Mesothelial cell of epicardium (in vitro differentiated cells): ENCODE measurements at places on chromosomes 12 and 14.
A peak's percentile ranks its signal among the peaks of the same experiment; 100 is the strongest.

GRCh38 chr12:120997448-120997847 lies 18.8 kb downstream of the C12orf43 start:
- DNase-seq: no peak
- no peaks in the 10 kb centered on the region for H3K36me3 ChIP-seq
- peaks cover 19% of the 10 kb centered on the region for H3K27me3 ChIP-seq
- H3K27ac ChIP-seq: no peak overlapping the region
- peaks cover 8% of the 10 kb centered on the region for H3K4me1 ChIP-seq
- no peak overlapping the region for H3K4me3 ChIP-seq

DNA sequence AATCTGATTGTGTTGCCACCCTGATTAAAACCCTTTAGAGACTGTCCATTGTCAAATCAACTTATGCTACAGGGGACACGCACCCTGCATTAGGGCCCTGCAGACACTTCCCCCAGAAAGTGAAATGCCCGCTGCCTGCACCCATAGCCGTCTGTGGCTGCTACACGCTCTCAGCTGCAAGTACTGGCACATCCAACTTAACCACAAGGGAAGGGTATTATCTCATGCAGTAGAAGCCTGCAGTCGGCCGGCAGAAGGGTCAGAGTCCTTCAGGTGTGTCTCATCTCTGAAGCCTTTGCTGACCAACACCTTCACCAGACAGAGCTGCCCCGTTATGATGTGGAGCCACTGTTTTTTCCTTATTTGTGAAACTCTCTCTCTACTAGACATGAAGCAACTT lies 20.8 kb downstream of the CFAP251 start:
- H3K4me1 ChIP-seq: no peaks in the 10 kb centered on the region
- H3K4me3 ChIP-seq: no peak overlapping the region
- H3K27me3 ChIP-seq: no peaks in the 10 kb centered on the region
- H3K36me3 ChIP-seq: peaks cover 14% of the 10 kb centered on the region
- H3K27ac ChIP-seq: no peak overlapping the region

- no peak overlapping the region for H3K27ac ChIP-seq
- no peak overlapping the region for H3K4me3 ChIP-seq
- peaks cover 6% of the 10 kb centered on the region for H3K4me1 ChIP-seq
- no peaks in the 10 kb centered on the region for H3K36me3 ChIP-seq
Observed at GRCh38 chr12:16119618-16120415, 157.7 kb downstream of the SLC15A5 start.

DNA sequence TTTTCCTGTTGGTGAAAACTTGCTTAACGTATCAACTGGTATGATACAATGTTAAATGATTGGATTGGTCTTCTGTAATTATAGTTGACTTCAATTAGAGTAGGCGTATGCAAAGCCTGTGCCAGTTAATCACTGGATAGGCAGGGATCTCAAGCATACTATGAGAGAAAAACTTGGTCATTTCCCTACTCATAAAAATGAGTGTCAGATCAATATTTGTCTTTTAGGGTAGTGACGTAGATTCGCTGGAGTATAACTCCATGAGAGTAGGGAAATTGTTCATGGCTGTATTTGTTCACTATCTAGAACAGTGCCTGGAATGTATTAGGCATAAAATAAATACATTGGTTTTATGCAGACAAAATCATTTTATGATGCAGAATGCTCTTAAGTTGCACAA lies 28.6 kb downstream of the NAA30 start:
- no peak overlapping the region for H3K4me3 ChIP-seq

- H3K4me3 ChIP-seq: no peak overlapping the region
- peak overlapping the region; percentile 32 for H3K27ac ChIP-seq
- no peaks in the 10 kb centered on the region for H3K27me3 ChIP-seq
- peaks cover 63% of the 10 kb centered on the region for H3K4me1 ChIP-seq
Observed at GRCh38 chr12:115227137-115227615, 543.2 kb upstream of the TBX3 start.

DNA sequence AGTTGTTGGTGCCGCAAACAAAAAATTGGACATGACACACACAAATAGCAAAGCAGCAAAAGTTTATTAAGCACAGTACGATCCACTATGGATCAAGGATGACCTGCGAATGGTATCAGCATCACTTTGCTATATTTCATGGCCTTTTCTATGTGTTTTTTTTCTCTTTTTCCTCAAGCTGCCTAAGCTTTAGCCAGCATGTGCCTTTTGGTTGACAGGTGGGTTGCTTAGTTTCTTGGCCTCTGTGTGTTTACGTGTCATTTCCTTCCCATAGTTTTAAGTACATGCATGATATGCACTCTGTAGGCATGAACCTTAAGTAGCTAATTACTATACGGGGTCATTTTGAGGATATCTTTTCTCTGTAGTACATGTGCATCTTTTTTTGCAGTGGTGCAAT lies 9.8 kb downstream of the CD4 start:
- no peak for DNase-seq
- H3K4me3 ChIP-seq: no peak overlapping the region
- no peak overlapping the region for H3K27ac ChIP-seq
- H3K36me3 ChIP-seq: peaks cover 1% of the 10 kb centered on the region

DNA sequence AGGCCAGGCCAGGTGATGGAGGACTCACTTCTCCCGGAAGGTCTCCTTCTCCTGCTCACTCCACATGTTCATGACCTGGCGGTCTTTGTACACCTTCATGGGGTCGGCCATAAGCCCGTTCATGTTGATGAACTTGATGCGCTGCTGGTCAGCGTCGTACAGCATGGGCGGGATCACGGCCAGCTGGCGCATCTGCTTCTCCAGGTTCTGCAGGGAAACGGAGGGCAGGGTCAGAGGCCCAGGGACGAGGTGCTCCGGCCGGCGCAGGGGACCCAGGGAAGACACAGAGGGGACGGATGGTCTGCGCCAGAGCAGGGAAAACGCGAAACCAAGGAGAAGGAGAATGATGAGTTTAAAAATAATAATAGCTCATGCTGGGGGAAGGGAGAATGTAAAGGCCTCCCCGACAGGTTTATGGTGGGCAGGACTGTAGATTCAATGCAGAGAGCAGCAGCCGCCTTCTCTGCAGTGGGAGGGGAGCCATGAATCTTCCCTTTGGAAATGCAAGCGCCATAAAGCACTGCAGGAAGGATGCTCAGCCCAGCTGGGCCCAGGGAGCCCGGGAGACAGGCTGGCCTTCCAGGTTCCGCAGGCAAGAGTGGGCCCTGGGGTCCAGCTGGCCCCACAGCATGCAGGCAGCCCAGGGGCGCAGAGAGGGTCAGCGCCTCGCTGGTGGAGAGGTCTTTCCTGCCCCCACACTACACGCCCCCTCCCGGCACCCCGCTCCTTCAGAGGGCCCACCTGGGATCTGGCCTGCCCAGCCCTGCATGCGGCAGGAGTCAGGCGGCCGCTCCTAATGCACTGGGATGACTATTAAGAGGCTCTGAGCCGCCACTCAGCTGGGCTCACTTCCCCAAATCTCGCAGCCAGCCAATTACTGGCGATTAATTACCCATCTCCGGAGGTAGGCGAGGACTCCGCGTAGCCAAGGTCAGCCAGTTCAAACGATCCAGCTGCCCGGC lies 132.0 kb downstream of the RFLNA start:
- no peaks in the 10 kb centered on the region for H3K27me3 ChIP-seq
- peaks cover 12% of the 10 kb centered on the region for H3K4me1 ChIP-seq
- H3K27ac ChIP-seq: no peak overlapping the region
- no peak overlapping the region for H3K4me3 ChIP-seq

GRCh38 chr12:25186788-25187402 lies 8.1 kb downstream of the DNAI7 start:
- no peaks in the 10 kb centered on the region for H3K27me3 ChIP-seq
- DNase-seq: no peak

DNA sequence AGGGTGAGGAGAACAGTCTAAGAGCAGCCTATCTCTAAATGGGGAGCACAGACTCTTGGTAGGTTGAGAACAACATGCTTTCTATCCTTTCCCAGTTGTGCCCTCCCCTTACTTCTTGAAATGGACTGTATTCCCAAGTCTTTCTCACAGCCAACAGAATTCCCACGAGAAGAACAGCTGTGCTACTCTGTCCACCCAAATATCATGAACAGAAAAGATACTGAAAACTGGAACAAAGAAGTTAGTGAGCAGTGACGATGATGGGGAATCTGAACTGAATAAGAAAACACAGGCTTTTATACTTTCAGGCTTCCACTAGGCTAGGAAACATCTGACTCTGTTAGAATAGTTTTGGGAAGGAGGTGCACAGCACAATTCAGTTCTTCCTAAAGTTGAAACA lies 3.4 kb downstream of the NACA start:
- H3K27ac ChIP-seq: peak overlapping the region; percentile 99
- H3K4me1 ChIP-seq: peaks cover 67% of the 10 kb centered on the region
- H3K36me3 ChIP-seq: peaks cover 32% of the 10 kb centered on the region

DNA sequence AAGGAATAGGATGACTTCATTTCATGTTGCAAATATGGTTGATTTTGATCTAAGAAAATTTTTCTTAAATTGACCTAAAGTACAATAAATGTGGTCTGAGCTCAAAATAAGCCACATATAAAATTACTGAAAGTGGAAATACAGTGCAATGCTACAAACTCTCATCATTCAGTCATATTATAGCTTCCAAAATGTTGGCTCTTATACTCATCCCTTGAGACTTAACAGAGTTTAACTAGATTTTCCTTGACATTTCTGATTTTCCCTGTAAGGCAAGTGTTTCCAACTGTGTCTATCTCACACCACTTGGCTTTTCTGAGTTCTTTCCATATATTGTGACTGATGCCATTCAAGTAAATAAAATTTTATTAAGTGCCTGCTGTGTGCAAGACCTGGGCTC lies 123.7 kb upstream of the NTF3 start:
- peaks cover 16% of the 10 kb centered on the region for H3K4me1 ChIP-seq
- peaks cover 26% of the 10 kb centered on the region for H3K27me3 ChIP-seq
- no peak overlapping the region for H3K4me3 ChIP-seq
- no peak for DNase-seq
- H3K27ac ChIP-seq: no peak overlapping the region

GRCh38 chr12:51869496-51869865 lies 18.4 kb upstream of the ANKRD33 start:
- peak overlapping the region; percentile 44 for H3K4me3 ChIP-seq
- peaks cover 24% of the 10 kb centered on the region for H3K27me3 ChIP-seq
- H3K4me1 ChIP-seq: peaks cover 68% of the 10 kb centered on the region

DNA sequence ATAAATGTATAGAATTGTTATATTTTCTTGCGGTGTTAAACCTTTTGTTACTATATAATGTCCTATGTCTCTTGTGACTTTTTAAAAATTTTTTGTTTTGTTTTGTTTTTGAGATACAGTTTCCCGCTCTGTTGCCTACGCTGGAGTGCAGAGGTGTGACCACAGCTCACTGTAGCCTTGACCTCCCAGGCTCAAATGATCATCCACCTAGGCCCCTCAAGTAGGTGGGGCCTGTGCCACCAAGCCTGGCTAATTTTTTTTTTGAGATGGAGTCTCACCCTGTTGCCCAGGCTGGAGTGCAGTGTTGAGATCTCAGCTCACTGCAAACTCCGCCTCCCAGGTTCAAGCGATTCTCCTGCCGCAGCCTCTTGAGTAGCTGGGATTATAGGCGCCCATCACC lies 26.5 kb upstream of the RCOR1 start:
- peaks cover 8% of the 10 kb centered on the region for H3K4me1 ChIP-seq
- H3K27me3 ChIP-seq: no peaks in the 10 kb centered on the region
- DNase-seq: no peak
- H3K36me3 ChIP-seq: no peaks in the 10 kb centered on the region

- no peaks in the 10 kb centered on the region for H3K27me3 ChIP-seq
- no peak overlapping the region for H3K27ac ChIP-seq
- H3K36me3 ChIP-seq: no peaks in the 10 kb centered on the region
- peaks cover 2% of the 10 kb centered on the region for H3K4me1 ChIP-seq
- no peak overlapping the region for H3K4me3 ChIP-seq
- no peak for DNase-seq
Observed at GRCh38 chr12:67792185-67792584, 143.6 kb downstream of the DYRK2 start.

GRCh38 chr12:112013601-112014402 lies 576 bp downstream of the ERP29 start:
- peak overlapping the region; percentile 86 for H3K4me3 ChIP-seq
- peaks cover 12% of the 10 kb centered on the region for H3K36me3 ChIP-seq
- peak overlapping the region; percentile 94 for H3K27ac ChIP-seq
- DNase-seq: peak; percentile 55
- H3K4me1 ChIP-seq: peaks cover 35% of the 10 kb centered on the region
- H3K27me3 ChIP-seq: no peaks in the 10 kb centered on the region

- no peak for DNase-seq
- no peak overlapping the region for H3K4me3 ChIP-seq
- no peaks in the 10 kb centered on the region for H3K36me3 ChIP-seq
Observed at GRCh38 chr12:78562368-78563205, 302.0 kb upstream of the SYT1 start.

DNA sequence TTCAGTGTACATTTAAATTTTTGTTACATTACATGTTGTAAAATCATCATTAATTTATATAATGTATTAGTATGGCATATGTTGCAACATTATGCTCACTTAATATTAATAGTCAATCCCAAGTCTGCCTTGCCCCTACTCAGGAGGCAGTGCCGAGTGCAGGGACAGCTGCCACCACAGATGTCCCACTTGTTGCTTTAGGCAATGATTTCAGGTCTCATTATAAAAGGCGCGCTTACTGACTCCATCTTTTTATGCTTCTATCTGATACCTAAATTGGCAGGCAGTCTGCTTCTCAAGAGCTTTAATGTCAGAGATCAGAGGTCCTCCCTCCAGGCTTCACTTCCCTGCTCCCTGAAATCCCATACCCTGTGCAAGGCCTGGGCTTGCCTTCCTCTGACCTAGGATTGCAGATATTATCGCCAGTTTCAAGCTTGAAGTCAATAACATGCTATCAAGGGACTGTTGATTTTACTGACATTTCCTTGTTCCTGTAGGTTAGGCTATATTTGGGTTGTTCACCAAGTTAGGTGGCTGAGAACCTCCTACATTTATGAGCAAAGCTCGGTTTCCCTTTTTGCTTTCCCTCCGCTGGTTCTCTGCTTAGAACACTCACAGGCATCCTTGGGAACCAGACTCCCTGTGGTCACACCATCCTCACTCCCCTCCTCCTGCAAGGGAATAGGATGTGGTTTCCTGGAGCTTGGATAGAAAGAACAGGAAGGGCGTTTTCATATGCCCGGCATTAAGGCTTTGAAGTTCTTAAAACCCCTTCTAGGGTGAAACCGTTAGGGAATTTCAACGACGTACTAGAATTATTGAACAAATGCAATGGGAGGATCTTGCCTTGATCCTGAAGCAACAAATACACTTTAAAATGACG lies 208.4 kb upstream of the FKBP4 start:
- H3K27ac ChIP-seq: no peak overlapping the region
- DNase-seq: no peak
- H3K4me3 ChIP-seq: no peak overlapping the region
- peaks cover 6% of the 10 kb centered on the region for H3K27me3 ChIP-seq

DNA sequence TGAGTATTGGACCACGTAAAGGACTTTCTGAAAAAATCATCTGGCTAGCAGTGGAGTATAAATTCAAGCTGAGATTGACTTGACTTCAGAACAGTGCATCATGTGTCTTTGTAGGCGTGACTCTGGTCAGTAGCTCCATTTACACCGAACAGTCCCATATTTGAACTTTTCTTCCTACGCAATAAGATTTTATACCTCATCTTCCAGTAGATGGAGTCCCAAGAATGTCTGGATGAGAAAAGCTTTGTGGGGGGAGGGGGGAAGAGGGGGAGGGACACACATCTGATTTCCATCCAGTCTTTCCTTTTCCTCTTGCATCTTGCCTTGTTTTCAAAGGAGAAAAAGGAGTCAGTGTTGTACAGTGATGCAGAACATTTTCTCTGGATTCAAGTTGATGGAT lies 241.0 kb downstream of the EMP1 start:
- H3K36me3 ChIP-seq: no peaks in the 10 kb centered on the region
- H3K27ac ChIP-seq: no peak overlapping the region

GRCh38 chr14:35399083-35399937 lies 5.2 kb downstream of the NFKBIA start:
- H3K4me3 ChIP-seq: no peak overlapping the region
- DNase-seq: no peak
- peak overlapping the region; percentile 34 for H3K27ac ChIP-seq
